ENCODE measurements at places on chromosomes 5 and 9. TPM values are rescaled to one million over a fixed set of nuclear protein-coding genes. Genes with fewer than 3 reads are reported as not detected.
A peak's percentile ranks its signal among the peaks of the same experiment; 100 is the strongest.

- no peak for DNase-seq
These were observed 55.3 kb downstream of the OR2K2 start for GRCh38 chr9:111274737-111275136.

The NACC2 gene
- 7.0 TPM for polyA plus RNA-seq

GRCh38 chr9:121598965-121599871, 52.2 kb upstream of the DAB2IP start:
- DNase-seq: peak; percentile 73

The NPR3 gene
- 34.5 TPM for polyA plus RNA-seq

- no peak for DNase-seq
These were observed 63.9 kb downstream of the PRRT1B start for GRCh38 chr9:131609099-131609830.

All from left kidney (tissue), 8 donors.